SJSA1 (cell line): ENCODE measurements at places on chromosomes 1 and 21. TPM values are rescaled to one million over a fixed set of nuclear protein-coding genes. Genes with fewer than 3 reads are reported as not detected.

DNA sequence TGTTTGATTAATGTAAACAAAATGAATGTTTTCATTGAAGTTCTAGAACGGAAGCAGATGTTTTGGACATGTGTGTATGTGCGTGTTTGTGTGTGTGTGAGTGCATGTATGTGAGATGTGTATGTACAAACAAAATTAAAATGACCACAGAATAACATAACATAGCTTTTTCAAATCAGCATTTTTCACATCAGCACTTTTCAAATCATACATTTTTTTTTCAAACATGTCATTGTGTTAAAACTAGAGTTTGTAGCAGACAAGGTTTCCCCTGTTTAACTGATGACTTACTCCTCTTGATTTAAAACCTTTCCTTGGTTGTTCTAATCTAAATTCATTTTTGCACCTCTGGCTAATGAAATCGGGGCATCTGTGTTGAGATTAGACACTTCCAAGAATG is 35.6 kb upstream of the ZNHIT6 start:
- no peak for DNase-seq

- DNase-seq: no peak
Observed at GRCh38 chr1:156612666-156613065, 6.5 kb upstream of the HAPLN2 start.

DNA sequence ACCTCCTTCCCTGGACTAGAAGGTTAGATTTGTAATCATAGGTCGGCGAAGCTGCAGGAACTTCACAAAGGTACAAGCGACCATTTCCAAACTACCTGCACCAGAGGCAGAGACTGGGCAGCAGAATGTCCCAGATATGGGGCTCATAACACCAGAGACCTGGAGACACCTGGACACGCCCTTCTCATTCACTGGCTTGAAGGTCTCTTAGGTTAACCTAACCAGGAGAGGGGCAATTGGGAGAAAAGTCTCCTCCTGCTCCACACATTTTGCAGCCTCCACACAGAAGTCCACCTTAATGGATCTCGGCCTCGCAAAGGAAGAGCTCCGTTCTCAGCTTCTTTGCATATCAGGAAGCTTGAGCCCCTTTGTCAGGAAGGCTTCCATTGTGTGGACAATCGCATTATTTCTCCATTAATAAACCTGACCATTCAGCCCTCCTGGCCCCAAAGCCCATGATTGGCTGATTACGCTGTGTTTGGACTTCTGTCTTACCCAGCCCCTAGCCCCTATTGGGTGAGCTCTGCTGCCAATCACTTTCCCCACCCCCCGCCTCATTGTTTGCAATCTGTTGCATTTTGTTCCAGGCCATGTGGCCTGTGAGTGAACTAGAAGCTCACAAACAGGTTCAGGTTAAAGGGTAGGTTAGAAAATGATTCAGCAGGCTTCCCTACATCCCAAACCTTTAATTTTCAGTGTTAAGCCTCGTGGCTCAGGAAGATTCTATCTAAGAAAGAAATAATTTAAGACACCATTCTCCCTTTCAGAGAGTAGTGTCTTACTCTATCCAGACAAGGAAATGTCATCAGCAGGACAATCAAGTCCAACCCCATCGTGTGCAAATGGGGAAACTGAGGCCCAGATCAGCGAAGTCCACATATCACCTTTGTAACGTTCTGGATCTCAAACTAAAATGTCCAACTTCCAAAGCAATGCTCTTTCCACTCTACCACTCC is 2.8 kb downstream of the MYCL start:
- DNase-seq: peak; percentile 71

- no peak for DNase-seq
Observed at GRCh38 chr1:84899969-84900368, 7.0 kb upstream of the LPAR3 start.

DNA sequence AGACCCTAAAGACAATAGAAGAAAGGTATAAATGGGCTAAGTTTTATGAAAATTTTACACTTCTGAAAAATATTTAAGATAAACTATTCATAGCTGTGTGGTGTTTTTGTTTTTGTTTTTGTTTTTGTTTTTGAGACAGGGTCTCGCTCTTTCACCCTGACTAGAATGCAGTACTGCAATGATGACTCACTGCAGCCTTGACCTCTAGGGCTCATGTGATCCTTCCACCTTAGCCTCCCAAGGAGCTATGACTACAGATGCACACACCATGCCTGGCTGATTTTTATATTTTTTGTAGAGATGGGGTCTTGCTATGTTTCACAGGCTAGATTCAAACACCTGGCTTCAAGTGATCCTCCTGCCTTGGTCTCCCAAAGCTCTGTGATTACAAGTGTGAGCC is 66.6 kb downstream of the PUM1 start:
- no peak for DNase-seq

DNA sequence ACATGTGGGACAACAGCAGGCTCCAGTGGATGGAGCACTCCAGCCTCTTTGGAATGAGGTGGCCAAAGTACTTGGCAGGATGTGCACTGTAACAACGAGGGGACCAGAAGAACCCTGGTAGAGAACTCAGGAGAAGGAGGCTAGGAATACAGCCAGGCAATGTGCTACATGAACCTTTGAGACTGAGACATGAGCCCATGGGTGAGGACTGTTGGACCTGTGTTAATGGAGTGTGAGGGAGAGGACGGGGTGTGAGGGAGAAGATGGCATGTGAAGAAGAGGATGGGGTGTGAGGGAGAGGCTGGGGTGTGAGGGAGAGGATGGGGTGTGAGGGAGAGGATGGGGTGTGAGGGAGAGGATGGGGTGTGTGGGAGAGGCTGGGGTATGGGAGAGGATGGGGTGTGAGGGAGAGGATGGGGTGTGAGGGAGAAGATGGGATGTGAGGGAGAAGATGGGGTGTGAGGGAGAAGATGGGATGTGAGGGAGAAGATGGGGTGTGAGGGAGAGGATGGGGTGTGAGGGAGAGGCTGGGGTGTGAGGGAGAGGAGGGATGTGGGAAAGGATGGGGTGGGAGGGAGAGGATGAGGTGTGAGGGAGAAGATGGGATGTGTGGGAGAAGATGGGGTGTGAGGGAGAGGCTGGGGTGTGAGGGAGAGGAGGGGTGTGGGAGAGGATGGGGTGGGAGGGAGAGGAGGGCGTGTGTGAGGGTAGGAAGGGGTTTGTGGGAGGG is 62.3 kb upstream of the ARTN start:
- DNase-seq: no peak

GRCh38 chr1:109527846-109528695 is 11.6 kb upstream of the GPR61 start:
- DNase-seq: no peak

Gene EBNA1BP2
- total RNA-seq: 235 and 270 TPM in 2 replicates

- no peak for DNase-seq
Observed at GRCh38 chr1:233412812-233413211, 85.3 kb downstream of the MAP3K21 start.

- DNase-seq: no peak
Observed at GRCh38 chr21:35352066-35352770, 303.1 kb upstream of the RUNX1 start.

DNA sequence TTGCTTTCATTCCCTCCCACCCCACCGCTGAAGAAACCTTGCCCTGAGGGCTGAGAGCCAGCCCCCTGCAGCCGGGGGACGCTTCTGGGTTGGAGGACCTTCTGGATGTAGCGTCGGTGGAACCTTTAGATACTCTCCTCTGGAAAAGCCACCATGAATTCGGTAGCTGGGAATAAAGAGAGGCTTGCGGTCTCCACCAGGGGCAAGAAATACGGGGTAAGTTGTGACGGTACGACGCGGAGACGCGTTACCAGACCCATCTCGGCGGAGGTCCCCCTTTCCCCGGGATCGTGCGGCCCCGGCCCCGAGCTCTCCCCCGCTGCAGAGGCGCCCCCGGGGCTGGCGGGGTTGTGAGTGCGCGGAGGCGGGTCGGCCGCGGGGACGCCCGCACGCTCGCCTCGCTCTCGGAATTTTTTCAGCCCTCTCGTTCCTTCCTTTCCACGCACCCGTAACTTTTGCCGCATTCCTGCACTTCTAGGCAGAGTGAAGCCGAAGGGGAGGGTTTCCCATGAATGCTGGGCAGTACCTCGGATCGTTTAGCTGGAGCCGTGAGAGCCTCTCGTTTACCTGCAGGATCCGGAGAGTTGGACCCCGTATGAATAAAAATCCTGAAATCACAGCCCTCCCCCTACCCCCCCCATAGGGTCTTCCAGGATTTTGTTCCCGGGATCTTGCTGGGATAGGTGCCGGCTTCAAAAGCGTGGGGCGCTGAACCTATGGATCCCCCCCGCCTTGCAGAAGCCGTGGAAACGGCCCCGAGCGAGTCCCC is 671 bp downstream of the KIF26B start:
- DNase-seq: no peak

DNA sequence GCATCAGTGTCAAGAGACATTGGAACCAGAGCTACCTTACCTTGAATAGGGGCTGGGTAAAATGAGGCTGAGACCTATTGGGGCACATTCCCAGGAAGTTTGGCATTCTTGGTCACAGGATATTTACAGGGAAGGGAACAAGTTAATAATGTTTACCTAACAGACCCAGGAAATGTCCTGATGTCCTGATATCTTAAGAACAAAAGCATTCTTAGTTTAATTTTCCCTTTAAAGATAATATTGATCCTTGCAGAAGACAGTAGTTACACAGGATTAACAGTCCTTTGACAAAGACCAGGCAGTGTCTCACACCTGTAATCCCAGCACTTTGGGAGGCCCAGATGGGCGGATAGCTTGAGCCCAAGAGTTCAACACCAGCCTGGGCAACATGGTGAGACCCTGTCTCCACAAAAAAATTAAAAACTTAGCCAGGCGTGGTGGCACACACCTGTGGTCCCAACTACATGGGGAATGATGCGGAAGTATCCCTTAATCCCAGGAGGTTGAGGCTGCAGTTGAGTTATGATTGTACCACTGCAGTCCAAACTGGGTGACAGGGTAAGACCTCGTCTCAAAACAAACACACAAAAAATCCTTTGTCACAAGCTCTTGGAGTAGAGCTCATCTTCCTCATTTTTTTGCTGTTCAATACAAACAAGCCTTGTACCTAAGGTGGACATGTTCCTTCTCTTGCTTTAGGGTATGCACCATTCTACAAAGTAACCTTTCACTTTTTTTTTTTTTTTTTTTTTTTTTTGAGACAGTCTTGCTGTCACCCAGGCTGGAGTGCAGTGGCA is 1.3 kb upstream of the TOMM20 start:
- no peak for DNase-seq

GRCh38 chr1:215344539-215344938 is 222.6 kb upstream of the KCTD3 start:
- DNase-seq: no peak

DNA sequence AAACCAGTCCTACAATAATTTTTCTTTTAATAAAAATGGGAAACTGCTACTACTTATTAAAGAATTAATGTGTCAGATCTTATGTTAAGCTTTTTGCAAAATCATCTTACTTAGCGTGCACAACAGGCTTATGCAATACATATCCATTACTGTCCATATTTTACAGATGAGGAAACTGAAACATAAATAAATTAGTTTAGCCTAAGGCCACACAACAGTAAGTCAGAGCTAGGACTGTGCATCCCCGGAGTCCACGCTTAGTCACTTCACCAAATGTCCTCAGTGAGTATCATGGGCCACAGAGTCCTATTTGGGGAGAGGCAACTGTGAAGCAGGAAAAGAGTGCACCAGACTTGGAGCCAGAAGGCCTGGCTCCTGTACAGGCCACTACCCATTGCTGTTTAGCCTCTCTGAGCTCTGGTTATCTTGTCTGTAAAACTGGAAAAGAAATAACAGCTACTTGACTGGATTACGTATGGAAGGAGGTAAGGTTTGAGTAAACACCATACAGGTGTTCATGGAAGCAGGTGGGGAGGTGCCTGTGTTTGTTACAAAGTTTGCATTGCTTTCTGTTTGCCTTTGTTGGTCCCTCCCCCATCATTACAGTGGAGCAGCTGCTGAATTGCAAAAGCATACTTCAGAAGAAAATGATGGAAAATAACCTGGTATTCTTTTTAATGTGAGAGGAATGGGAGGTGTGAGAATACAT is 192.8 kb downstream of the FCRL5 start:
- DNase-seq: no peak

Gene A3GALT2
- total RNA-seq: not detected in 2 replicates

- no peak for DNase-seq
Observed at GRCh38 chr21:28832013-28832714, 160.5 kb downstream of the LTN1 start.

Gene NKAIN1
- 0.05 TPM in 1 of 2 replicates, not detected in the other for total RNA-seq

DNA sequence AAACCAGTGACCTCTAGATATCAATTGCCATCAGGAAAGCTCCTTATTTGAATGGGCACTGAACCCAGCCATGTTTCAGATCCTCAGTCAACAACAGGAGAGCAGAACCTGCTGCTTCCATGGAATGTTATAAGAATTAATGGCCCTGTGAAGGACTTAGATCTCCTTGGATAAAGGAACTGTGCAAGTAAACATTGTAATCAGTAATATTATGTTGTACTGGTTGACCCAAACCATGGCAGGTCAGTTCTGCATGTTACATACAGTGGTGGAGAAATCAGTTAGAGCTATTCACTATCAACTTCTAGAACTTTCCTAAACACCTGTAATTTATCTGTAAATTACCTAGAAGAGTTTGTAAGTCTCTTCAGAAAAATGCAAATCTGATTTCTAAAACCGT is 11.2 kb upstream of the CLDN8 start:
- no peak for DNase-seq

GRCh38 chr1:223712850-223713474 is 623 bp downstream of the CAPN2 start:
- DNase-seq: no peak

DNA sequence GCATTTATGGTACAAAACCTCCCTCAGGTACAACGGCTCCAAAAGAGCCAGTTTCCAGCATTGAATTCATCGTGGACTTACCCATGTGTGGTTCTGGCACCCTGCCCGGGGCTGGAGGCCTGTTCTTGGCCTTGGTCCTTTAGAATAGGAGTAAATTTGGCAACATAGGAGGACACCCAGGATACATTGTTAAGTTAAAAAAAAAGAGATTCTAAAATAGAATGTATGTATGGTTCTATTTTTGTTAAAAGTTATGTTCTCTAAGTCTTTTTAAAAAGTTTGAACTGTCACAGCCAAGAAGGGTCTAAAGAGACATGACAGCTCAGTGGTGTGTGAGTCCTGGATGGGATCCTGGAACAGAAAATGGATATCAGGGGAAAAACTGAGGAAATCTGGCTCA is 25.9 kb downstream of the EPHX1 start:
- no peak for DNase-seq

- DNase-seq: no peak
Observed at GRCh38 chr1:7333094-7333493, 438.0 kb upstream of the VAMP3 start.
